ENCODE measurements at places on chromosomes 3 and 15.

GRCh38 chr15:90720131-90720530, 3.0 kb downstream of the BLM start:
- DNase-seq, result no peak

GRCh38 chr3:30340500-30340899, 265.9 kb upstream of the TGFBR2 start:
- no peak for DNase-seq

DNA sequence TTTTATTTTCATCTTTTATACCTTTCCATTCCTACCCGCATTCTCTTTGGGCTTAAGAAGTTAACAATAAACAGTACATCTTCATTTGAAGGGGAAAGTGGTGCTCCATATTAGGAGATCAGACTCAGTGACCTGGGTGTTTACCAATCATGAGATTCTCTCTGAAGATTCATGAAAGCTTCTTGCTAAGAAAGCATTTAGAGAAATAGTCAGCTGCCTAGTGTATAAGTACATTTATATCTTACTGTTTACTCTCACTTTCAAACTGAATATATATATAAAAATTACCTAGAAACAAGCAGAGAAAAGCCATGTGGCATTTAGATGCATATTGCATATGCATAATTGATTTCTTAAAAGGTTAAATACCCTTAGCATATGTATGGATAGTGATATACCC, 100.5 kb downstream of the KCNH8 start:
- no peak for DNase-seq

DNA sequence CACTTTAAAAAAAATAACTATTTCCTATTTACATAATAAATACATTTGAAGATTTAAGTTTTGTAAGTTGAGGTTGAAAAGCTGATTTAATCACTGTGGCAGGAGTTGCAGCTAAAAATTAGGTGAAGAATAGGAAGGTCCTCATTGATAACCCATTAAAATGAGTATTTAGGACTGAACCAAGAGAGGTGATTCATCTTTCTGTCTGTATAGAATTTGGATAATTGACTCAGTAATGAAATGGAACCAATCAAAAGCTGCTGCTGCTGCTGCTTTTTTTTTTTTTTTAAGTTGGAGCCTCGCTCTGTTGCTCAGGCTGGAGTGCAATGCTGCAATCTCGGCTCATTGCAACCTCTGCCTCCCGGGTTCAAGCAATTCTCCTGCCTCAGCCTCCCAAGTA, 190.5 kb downstream of the KLHL25 start:
- no peak for DNase-seq

- DNase-seq, result no peak
Measured at GRCh38 chr3:157495846-157496245, 7.4 kb downstream of the VEPH1 start.

DNA sequence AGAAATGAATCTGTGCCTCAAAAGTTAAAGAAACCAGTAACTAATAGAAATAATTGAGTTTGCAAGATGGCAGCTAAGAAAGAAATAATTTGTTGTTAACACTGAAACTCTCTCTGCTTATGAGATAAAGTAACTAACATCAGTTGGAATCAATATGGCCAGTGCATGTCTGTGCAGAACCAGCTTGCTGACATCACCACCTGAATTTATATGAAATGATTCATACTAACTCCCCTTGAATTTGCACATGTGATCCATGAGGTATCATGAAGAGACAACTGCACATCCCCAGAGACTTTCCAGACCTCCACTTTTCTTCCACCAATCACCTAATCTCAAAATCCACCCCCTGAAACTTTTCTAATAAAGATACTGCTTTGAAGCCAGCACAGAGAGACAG, 10.3 kb upstream of the SLC25A38 start:
- DNase-seq, result no peak

DNA sequence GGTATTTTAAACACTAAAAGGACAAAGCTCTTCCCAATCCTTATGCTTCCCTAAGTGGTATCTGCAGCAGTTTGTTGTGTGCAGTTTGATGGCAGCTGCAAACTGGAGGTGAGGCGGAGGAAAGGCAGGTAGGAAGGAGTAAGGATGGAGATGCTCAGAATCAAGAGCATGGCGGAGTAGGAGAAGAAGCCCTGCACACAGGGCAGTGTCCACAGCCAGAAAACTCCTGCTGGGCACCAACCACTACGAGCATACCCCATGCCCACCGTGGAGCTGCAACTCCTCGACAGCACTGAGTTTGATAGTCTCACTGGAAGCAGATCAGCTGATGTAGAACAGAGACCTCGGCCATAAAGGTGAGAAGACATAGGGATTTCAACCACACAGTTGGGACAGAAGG, 30.3 kb upstream of the ESYT3 start:
- DNase-seq, result no peak

DNA sequence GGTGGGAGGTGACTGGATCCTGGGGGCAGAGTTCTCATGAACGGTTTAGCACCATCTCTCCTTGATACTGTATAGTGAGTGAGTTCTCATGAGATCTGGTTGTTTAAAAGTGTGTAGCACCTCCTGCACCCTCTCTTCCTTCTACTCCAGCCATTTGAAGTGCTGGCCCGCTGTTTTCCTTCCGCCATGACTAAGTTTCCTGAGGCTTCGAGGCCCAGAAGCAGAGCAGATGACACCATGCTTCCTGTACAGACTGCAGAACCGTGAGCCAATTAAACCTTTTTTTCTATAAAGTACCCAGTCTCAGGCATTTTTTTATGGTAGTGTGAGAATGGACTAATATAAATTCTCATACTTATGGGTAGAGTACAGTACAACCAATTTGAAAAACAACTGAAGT, 123.6 kb upstream of the BHLHE40 start:
- DNase-seq, result no peak

GRCh38 chr15:78878356-78878755, 5.7 kb downstream of the MORF4L1 start:
- DNase-seq, result no peak

DNA sequence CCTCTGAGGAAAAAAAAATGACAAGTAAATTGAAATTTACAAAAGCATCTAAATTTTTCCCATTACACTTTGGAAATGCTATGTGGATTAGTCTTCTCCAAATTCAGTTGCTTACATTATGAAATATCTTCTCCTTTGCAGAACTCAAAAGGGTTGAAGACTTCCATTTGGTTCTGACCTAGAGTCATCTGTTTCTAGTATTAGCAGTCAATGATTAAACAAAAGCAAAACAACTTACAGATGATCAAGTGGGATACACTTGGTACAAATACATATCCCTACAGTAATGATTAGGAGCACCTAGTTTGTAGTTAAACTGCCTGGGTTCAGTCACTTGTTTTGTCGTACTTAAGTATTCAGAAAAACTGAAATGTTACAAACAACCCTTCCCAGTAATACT, 136.2 kb downstream of the MBNL1 start:
- DNase-seq, result no peak

GRCh38 chr15:80121546-80121945, 31.3 kb upstream of the FAH start:
- DNase-seq, result peak; percentile 1

DNA sequence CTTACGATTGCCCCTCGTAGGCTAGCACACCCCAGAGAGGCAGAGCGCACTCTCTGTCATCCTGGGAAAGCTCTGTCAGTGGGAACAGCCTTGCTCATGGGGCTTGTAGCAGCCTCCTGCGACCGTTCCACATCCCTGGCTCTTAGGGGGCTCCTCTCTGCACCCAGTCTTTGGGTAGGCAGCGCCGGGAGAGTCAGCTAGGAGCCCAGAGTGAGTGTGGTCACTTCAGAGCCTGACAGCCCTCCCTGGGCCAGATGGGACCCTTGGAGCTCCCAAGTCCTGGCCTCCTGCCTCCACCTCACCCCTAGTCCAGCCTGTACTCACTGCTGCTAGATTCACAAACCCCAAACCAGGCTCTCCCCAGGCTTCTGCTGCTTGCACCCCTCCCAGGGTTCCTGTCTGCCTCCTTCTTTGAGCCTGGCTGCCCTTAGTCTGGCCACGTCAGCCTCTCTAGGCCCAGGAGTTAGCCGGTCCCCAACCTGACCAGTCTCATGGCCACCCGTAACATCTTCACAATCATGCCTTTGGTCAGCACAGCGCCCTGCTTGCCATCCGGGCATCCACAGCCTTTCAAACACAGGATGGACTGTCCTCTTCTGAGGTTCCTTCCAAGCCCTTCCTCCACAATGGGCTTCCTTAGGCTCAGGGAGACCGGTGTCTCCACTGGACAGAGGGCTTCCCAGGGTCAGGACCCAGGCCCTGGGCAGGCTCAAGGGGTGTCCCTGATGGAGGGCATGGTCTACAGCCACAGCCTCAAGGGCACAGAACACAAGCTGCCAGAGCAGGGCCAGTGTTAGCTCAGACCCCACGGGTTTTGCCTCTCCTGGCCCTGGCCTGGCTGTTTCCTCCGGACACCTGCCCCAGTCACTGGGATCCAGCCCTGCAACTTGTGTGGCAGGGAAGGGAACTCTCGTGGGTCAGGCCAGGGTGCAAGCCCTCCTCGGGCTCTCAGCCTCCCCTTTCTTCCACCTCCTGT, 4.6 kb downstream of the ACSBG1 start:
- DNase-seq, result no peak

GRCh38 chr15:73818308-73818985, 54.9 kb upstream of the TBC1D21 start:
- DNase-seq, result no peak

DNA sequence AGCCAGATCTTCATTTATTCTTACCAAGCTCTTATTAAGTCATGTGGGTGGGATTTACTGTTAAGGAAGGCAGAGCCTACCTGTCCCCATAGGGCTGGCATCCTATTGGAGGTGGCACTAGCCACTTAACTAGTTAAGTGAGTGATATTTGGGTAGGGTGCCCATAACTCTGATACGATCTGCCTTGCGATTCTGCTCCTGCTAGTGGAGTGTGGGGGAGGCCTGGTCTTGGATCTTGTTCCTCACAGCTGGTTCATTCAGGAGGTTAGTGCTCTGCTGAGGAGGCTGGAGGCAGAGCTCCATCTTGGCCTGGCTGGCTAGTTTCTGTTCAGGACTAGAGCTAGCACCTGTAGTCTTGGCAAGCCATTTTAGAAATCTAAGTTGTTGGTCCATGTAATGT, 9.3 kb downstream of the BAHD1 start:
- DNase-seq, result no peak

DNA sequence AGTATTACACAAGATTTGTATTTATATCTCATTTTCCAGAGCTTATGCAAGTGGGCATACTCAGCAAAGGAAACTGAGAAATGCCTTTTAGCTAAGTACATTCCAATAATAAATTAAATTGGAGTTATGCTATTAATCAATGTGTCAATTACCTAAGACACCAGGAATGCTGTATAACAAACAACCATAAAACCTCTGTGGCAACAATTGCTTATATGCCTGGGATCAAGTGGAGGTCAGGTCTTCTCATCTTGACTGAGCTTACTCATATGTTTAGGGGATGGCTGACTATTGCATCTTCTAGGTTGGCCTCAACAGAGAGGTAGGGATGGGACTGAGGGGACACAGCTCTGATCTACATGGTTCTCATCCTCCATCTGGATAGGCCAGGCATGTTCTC, 30.7 kb downstream of the CD200R1L start:
- no peak for DNase-seq

- no peak for DNase-seq
Measured at GRCh38 chr3:38644016-38644661, 5.3 kb downstream of the SCN5A start.

DNA sequence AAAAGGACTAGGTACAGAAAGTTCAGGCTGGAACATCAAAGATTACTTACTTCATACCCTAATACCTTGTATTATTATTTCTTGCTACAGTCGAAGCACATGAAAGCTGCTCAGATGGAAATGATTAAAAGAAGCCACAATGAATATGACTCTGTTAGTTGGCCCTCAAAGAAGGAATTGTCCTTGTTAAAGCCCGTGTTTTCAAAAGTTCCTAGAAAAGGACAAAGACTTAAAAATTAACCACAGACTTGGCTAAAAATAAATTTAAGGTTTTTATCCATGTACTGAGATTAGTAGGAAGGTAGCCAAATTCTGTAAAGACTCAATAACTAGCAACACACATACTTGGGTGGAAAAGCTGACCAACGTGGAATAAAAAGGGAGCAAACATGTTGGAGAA, 251.0 kb upstream of the RARB start:
- DNase-seq, result no peak

- no peak for DNase-seq
Measured at GRCh38 chr3:105228696-105229095, 138.0 kb upstream of the ALCAM start.

- DNase-seq, result peak; percentile 28
Measured at GRCh38 chr3:39941931-39942330, 132.5 kb downstream of the MYRIP start.

GRCh38 chr15:61064651-61065050, 164.5 kb downstream of the RORA start:
- DNase-seq, result no peak

DNA sequence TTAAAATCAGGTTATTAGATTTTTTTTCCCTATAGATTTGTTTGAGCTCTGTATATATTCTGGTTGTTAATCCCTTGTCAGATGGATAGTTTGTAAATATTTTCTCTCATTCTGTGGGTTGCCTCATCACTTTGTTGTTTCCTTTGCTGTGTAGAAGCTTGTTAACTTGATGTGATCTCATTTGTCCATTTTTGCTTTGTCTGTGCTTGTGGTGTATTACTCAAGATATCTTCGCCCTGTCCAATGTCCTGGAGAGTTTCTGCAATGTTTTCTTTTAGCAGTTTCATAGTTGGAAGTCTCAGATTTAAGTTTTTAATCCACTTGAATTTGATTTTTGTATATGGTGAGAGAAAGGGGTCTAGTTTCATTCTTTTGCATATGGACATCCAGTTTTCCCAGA, 699.1 kb downstream of the NAALADL2 start:
- DNase-seq, result no peak

All from NCI-H510A treated with DMSO at 0.1 percent for 48 hours (cell line).